ENCODE measurements at places on chromosomes 16 and 17.
A peak's percentile ranks its signal among the peaks of the same experiment; 100 is the strongest.

GRCh38 chr17:45895304-45895968 is 1.1 kb downstream of the MAPT start:
- DNase-seq, result no peak

- no peak for DNase-seq
Measured at GRCh38 chr16:19879241-19879792, 5.3 kb downstream of the GPRC5B start.

- peak; percentile 44 for DNase-seq
Measured at GRCh38 chr17:75876190-75876937, 2.0 kb downstream of the TRIM47 start.

DNA sequence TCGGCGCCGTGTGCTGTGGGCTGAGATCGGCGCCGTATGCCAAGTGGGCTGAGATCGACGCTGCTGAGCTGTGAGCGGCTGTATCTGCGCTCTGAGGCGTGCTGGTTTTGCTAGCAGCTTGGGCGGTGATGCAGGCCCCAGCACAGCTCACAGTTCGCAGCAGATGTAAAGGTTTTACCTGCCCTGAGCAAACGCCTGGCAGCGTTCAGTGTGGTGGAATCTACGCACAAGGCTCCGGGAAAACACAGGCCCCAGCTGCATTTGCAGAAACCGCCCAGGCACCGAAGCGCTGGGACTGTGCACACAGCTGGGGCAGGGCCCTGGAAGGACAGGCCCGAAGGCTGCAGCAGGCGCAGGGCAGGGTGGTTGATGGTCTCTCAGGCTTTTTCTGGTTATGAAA is 8.0 kb upstream of the ZNF469 start:
- DNase-seq, result no peak

DNA sequence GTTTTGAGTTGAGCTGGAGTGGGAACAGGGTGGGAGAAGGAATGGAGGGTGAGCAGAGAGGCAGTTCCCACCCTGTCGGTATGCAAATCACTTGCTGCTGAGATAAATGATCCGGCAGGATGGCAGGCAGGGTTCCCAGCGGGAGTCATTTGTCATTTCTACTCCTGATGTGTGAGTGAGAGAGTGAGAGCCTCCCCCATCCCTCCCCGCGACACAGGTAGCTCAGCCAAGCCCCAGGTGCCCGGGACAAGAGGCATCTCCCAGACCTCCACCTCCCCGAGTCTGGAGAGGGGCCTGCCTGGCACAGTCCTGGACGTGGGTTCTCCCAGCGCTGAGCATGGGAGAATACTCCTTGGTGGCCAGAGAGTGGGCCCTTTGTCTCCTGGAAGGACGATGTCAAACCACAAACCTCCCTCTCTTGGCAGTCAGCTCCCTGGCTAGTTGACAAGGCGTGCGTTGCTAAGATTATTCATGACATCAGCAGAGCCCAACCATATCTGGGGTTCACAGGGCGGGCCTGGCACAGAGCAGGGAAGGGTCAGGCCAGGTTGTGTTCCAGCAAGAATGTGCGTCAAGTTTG is 33.7 kb upstream of the TNRC6C start:
- DNase-seq, result no peak

- DNase-seq, result no peak
Measured at GRCh38 chr16:2275476-2276367, 7.8 kb upstream of the RNPS1 start.

- no peak for DNase-seq
Measured at GRCh38 chr16:533391-534123, 6.0 kb downstream of the CAPN15 start.

GRCh38 chr16:15572329-15573001 is 70.5 kb downstream of the MARF1 start:
- DNase-seq, result no peak

DNA sequence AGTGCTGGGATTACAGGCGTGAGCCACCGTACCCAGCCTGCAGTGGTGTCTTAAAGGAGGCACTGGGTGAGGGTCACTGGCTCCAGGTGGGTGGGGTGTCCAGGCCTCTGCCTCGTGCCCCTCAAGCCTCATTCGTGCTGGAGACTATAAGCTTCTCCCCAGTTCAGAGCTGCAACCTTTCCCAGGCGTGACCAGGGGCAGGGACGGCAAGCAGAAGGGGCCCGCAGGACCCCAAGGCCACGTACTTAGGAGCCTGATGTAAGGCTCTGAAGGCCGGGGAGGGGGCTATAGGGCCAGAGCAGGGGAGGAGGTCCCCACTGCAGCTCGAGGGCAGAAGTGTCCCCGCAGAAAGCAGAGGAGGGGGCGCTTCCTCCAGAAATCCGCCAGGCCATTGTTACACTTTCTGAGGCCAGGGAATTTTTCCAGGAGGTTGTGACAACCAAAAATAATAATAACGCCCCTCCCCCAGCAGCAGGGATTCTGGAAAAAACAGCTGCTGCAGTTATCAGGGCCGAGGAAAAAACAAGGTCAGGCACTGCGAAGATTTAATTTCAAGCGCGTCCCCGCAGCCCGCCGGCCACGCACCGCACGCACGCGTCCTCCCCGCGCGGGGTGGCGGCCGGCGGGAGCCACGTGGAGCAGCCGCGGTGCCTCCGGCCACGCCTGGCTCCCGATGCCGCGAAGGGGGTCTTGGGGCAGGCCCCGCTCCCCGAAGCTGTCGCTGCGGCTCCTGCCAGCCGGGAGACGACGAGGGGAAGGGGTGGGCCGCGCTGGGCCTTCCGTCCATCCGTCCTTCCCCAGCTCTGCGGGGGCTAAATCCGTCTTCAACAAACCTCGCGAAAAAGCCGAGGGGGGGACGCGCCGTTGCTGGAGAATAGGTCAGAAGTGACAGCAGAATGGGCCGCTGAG is 45.8 kb upstream of the SLC38A10 start:
- DNase-seq, result no peak

Measured in activated CD4-positive, CD25-positive, alpha-beta regulatory T cell treated with anti-CD3 and anti-CD28 coated beads, Interleukin-2, amount 50 U/mL, for 16 hours (primary cell).